ENCODE measurements at places on chromosomes 13 and 19. TPM values are rescaled to one million over a fixed set of nuclear protein-coding genes. Genes with fewer than 3 reads are reported as not detected.

Gene KIRREL2
- 1.4 TPM for total RNA-seq

DNA sequence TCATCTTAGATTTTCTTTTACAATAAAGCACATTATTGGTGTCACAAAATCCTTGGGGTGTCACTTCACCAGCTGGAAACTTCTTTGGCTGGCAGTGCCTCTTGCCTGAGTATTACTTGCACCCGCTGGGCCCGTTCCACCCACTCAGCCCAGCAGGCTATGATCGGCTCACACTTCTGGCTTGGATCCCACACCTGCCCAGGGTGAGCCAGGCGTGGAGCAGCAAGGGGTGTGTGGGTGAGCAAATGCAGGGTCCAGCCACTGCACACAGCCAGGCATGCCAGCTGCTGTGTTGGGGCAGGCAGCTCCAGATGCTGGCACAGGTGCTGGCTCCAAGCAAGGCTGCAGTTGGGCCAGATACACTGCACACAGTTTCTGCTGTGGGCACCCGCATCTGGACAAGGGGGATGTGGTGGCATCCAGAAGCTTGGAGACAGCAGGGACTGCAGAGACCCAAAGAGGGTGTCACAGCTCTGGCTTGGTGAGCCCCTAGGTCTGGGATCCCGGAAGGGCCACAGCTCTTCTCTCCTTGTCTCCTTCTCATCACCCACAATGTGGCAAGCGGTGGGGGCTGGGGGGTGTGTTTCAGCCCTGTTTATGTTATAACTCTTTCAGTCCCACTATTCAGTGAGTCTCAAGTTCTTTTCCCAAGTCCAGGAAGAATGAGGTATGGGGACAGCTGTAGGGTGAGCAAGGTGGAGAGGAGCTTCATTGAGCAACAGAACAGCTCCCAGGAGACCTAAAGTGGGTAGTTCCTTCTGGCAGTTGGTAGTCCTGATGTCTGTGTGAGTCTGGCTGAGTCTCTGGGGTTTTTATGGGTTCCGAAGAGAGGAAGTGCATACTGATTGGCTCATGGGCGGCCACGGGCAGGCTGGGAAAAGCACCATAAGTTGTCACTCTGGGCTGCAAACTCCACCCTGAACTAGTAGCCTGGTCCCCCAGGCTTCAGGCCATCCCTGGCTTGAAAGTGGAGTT is 25.3 kb upstream of the TBC1D4 start:
- no peak overlapping the region for H3K4me3 ChIP-seq
- H3K27ac ChIP-seq: no peak overlapping the region
- H3K36me3 ChIP-seq: no peaks in the 10 kb centered on the region
- no peaks in the 10 kb centered on the region for H3K27me3 ChIP-seq
- no peaks in the 10 kb centered on the region for H3K4me1 ChIP-seq
- DNase-seq: no peak

GRCh38 chr19:50550594-50550966 is 17.7 kb downstream of the LRRC4B start:
- no peaks in the 10 kb centered on the region for H3K36me3 ChIP-seq
- peaks cover 29% of the 10 kb centered on the region for H3K27me3 ChIP-seq
- H3K27ac ChIP-seq: no peak overlapping the region
- DNase-seq: no peak
- no peaks in the 10 kb centered on the region for H3K4me1 ChIP-seq

Gene ZNF181
- 30.0 TPM for total RNA-seq

- H3K36me3 ChIP-seq: no peaks in the 10 kb centered on the region
- DNase-seq: peak; percentile 44
- no peaks in the 10 kb centered on the region for H3K27me3 ChIP-seq
- H3K27ac ChIP-seq: no peak overlapping the region
- no peaks in the 10 kb centered on the region for H3K4me1 ChIP-seq
- H3K4me3 ChIP-seq: no peak overlapping the region
Observed at GRCh38 chr13:32381539-32381938, 46.4 kb downstream of the N4BP2L1 start.

DNA sequence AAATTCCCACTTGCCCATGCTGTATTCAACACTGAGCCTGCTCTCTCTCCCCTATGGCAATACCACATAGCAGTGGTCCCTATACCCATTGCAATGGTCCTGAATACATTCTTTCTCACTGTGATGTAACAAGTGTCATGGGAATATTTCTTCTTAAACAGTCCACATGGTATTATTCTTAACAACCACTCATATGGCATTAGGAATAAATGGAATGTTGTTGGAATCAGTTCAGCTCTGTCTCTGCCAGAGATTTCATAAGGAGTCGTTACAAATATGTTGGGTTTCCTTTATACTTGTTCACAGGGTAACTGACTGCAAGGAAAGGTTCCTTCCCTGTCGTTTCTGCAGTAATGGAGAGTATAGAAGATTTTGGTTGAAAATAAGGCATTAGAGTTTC is 128.3 kb upstream of the SPATA13 start:
- H3K27ac ChIP-seq: peak overlapping the region; percentile 48
- peaks cover 29% of the 10 kb centered on the region for H3K4me1 ChIP-seq
- no peaks in the 10 kb centered on the region for H3K36me3 ChIP-seq
- no peaks in the 10 kb centered on the region for H3K27me3 ChIP-seq
- H3K4me3 ChIP-seq: no peak overlapping the region
- no peak for DNase-seq

Gene MARK4
- total RNA-seq: 9.5 TPM

Gene ATP1A3
- not detected for total RNA-seq

GRCh38 chr19:40642757-40643305 is 41.7 kb downstream of the LTBP4 start:
- no peak overlapping the region for H3K4me3 ChIP-seq
- peaks cover 23% of the 10 kb centered on the region for H3K4me1 ChIP-seq
- H3K36me3 ChIP-seq: no peaks in the 10 kb centered on the region
- H3K27me3 ChIP-seq: no peaks in the 10 kb centered on the region

Measured in hepatocyte (in vitro differentiated cells).